CD4-positive, alpha-beta T cell treated with Interleukin-17A for 1 hour (primary cell): ENCODE measurements at places on chromosomes 12 and 14.

GRCh38 chr12:90085494-90086274 is 377.0 kb upstream of the ATP2B1 start:
- no peak for DNase-seq

DNA sequence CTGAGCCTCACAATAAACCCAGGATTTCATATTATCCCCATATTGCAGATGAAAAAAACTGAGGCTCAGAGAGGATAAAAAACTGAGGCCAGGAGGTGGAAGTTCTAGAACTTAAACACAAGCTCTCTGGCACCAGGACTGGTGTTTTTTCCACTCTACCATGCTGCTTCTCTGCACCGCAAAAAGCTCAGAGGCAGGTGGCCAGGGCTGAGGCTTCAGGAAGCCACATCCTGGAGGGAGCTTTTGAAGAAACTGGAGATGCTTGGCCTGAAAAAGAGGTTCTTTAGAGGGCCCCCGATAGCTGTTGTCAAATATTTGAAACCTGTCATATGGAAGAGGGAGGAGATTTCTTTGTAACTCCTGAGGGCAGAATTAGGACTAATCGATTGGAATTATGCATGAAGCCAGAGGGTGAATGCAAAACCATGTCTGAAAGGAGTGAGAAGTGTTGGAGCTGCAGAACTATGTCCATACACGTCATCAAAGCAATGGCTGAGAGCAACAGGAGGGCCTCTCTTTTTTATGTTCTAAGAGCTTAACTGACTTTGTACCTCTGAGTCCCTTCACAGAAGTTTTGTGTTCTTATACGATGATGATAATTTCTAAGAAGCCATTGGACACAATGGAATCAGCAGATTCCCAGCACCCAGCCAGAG is 448.6 kb downstream of the FUT8 start:
- peak; percentile 40 for DNase-seq

DNA sequence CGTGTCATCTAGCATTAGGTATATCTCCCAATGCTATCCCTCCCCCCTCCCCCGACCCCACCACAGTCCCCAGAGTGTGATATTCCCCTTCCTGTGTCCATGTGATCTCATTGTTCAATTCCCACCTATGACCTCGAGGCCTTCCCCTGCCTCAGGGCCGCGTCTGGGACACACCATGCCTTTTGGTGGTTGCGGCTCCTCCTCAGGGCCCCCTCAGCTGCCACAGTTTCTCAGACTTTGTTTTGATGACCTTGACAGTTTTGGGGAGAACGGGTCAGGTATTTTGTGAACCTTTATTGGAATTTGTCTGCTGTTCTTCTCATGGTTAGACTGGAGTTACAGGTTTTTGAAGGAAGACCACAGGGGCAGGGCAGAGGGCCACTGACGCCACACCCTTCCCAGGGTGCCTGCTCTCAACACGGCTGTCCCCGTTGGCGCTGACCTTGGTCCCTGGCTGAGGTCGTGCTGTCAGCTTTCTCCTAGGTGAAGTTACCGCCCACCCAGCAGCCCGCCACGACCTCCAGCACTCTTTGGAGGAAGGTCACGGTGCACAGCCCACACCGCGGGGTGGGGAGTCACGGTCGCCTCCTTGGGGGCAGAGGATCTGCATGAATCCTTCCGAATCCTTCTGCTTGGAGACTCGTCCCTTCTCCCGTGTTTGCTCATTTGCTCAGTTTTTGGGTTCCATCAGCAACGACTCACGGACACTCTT is 130.5 kb downstream of the KIF26A start:
- no peak for DNase-seq

- DNase-seq, result no peak
Measured at GRCh38 chr12:95802482-95803270, 12.1 kb upstream of the NTN4 start.
